G401 (cell line): ENCODE measurements at places on chromosomes 5 and 9. TPM values are rescaled to one million over a fixed set of nuclear protein-coding genes. Genes with fewer than 3 reads are reported as not detected.

GRCh38 chr5:133618141-133618540 is 5.8 kb upstream of the FSTL4 start:
- DNase-seq = no peak

DNA sequence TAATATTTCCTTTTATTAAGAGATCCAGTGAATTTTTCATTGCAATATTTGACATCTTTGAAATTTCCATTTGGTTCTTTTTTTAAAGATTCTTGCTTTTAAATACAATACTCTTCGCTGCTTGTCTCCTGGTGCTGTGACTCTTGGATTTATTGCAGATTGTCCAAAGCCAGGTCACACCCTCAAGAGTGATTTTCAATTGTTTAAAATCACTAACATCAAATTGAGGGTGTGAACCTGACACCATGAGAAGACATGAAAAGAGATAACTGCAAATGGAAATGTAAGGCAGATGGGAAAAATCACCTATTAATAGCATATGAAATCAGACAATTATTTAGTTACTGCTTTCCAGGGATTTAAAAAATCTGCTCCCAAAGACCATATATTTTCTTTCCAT is 42.6 kb downstream of the ANXA1 start:
- no peak for DNase-seq

DNA sequence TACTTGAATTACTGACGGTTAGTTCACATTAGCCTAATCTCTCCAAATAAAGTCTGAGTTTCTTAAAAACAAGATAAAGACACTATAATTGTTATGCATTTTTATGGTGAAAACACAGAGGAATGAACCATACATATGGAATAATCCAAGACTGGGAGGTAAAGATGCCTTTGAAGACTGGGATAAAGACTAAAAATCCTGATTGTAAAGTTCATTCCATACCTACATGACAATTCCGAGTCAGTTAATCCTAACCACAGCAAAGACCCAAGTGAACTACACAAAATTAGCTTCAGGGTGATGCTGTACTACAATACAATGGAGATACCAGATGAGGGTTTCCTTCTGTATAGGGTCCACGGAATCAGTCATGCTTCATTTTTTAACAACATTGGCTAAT is 6.3 kb downstream of the AP3B1 start:
- no peak for DNase-seq

The SPATA24 gene
- 10.6 and 24.7 TPM in 2 replicates for total RNA-seq

The MLANA gene
- total RNA-seq = not detected in 2 replicates
